Cerebellar nuclear complex (tissue), 1 donor: ENCODE measurements at places on chromosomes 1 and 21.

- DNase-seq = no peak
Measured at GRCh38 chr1:239633432-239633831, 247.1 kb downstream of the CHRM3 start.

DNA sequence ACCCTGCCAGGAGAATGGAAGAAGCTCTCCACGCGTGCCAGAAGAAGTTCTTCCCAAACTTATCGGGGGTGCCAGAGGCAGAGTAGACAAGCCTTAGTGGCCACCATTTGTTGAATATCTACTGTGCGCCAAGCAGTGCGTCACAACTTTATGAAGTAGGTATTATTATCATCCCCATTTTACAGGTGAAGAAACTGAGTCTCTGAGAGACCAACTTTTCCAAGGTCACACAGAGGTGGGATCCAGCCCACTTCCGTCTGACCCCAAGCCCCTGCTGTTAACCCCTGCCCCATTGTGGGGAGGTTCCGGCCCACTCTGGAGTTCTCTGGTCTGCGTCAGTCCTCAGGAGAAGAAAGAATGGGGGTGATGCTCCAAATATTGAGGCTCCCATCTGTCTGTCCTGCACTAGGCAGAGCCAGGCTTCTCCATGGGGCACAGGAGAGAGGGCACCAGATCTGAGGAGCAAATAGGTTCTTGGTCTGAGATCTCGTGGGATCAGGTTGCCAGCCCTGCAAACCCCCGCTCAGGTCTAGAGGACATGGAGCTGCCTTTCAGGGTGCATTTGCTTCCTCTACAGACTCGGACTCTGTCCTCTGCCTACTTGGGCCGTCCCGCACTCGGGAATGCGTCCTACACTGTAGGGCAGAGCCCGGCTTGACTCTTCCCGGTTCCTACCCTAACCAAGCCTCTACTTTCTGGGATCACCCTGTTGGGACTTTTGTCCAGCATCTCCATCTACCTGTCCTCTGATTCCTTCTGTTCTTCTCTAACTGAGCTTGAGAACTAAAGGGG is 2.1 kb downstream of the CDK18 start:
- no peak for DNase-seq

DNA sequence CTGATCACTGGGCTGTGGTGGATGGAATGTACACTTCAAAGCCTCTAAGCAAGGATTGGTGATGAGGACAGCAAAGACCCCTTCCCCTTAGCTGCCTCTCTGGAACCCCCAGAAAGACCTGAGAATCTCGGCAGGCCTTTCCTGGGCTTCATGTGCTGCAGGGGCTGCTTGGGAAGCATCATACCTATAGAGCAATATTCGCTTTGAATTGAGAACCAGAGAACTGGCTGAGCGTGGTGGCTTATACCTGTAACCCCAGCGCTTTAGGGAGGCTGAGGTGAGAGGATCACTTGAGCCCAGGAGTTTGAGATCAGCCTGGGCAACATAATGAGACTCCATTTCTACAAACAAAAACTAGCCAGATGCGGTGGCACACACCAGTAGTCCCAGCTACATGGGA is 22.0 kb downstream of the CSF1 start:
- DNase-seq = no peak

DNA sequence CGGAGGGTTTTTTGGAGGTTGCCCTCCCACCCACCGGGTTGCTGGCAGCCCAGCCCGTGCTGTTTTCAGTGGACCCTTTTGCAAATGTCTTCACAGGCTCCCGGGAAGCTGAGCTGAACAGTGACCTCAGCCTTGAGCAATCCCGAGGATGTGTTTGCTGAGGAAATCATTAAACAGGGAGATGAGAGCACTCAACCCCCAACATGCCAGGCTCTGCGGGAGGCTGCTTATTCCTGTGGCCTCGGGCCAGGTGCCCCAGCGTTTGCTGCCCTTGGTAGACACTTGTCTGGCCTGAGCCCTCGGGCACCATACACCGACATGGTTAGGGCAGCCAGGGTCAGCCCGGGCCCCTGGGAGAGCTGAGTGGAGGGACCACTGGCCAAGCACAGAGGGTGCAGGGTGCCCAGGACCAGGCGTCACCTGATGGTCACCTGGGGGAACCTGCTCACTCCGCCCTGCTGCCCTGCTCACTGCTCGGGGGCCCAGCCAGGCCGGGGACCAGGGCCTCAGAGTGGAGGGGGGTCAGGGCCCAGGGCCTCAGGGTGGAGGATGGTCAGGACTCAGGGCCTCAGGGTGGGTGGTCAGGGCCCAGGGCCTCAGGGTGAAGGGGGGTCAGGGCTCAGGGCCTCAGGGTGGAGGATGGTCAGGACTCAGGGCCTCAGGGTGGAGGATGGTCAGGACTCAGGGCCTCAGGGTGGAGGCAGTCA is 42.5 kb upstream of the POFUT2 start:
- no peak for DNase-seq

DNA sequence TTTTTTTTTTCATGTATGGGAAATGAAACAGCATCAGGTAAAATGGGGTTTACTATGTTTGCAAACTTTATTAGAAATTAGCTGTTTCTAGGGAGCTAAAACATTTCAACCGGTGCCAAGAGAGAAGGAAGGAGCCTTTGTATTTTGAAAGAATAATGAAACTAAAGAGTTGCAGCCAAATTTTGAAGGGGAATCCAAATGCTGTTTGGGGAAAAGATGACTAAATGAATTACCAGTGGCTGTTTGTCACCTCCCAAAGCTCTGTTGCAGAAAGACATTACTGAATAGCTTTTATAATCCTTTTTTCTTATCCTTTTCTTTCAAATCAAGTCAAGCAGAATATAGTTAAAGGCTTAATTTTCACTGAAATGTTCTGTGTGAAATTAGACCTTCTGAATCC is 591.3 kb upstream of the ADGRL2 start:
- no peak for DNase-seq

GRCh38 chr1:63891060-63891690 is 117.4 kb downstream of the ROR1 start:
- DNase-seq = no peak

DNA sequence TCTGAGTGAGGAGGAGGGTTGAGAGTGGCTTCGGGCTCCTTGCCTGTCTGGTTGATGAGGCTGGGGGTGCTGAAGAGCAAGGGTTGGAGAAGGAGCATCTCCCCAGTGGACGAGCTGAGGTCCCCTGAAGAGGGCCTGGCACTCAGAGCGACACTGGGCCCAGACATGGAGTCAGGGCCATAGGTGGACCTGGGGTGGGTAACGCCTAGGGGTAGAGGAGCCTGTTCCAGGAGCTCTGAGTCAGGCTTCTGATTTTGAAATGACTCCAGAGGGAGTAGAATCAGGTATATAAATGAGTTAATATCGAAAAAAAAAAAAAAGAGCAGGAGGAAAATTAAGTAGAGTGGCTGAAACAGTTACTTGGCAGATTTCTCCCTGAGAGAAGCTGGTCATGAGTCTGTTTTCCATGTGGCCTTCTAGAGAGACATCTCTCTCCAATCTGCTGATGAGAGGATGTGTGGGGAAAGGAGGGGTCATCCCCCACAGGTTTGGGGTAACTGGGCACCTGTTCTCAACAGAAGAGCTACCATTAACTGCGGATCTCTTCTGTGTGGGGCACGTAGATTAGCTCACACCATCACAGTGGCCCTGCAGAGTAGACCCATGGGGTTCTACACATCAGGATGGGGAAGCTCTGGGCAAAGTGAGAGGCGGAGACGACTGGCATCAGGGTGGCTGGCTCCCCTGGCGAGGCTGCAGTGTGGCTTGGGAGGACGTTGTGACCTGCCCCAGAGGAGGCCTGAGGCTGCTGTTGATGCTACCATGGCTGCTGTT is 115.5 kb downstream of the DHRS3 start:
- no peak for DNase-seq

DNA sequence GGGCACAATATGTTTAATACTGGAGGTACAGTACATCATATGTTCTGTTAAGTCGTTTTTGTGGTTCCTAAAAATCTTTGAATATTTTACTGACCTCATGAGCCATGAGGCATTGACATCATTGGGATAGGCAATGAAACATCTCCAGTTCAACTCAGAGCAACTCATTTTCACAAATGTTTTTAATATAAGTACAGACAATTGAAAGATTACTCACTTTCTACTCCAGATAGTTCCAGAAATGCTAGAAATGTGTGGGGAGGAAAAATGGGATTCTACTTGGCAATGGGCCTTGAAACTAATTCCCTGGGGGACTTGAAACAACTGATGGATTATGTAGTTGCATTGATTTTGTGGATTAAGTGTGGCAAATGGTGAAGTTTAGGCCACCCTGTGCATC is 7.2 kb upstream of the C8B start:
- DNase-seq = no peak

GRCh38 chr1:87505391-87505983 is 176.8 kb downstream of the LMO4 start:
- DNase-seq = no peak

DNA sequence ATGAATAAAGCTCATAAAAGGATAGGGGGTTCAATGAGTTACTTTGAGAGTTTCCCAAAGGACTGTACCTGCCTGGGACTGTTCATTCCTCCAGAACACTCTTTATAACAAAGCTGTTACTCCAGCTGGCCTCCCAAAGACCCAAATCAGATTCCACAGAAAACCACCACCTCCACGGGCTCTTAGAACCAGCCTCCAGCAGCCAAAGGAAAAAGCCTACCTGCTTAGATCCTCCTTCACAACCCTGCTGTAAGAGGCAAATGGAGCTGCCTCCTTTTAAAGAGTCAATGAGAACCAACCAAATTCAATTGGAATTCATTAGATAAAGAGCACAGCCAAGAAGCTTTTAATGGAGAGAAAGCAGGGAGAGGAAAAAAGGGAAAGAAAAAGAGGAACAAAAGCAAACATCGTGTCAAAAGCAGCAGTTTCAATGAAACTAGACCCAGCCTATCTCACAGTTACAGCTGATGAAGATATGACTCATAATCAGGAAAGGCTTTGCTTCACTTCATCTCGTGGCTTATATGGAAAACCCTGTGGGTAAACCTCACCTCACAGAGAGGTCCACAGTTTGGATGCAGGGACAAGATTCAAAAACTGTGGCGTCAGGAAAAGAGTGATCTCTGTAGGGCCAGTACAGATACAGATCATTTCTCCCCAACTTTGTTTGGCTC is 27.8 kb upstream of the FMO4 start:
- DNase-seq = no peak

DNA sequence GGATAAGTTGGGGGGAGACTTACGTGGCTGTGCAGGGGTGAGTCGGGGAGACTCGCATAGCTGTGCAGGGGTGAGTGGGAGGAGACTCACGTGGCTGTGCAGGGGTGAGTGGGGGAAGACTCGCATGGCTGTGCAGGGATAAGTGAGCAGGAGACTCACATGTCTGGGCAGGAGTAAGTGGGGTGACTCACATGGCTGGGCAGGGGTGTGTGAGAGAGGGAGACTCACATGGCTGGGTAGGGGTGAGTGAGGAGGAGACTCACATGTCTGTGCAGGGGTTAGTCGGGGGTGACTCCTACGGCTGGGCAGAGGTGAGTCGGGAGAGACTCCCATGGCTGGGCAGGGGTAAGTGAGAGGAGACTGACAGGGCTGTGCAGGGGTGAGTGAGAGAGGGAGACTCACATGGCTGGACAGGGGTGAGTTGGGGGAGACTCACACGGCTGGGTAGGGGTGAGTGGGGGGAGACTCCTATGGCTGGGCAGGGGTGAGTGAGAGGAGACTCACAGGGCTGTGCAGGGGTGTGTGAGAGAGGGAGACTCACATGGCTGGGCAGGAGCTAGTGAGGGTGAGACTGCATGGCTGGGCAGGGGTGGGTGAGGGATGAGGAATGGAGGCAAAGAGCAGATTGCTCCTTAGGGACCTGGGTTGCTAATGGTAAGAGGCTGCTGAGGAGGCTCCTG is 56.0 kb upstream of the ABCG1 start:
- no peak for DNase-seq

- no peak for DNase-seq
Measured at GRCh38 chr21:16176570-16176969, 446.8 kb downstream of the USP25 start.

- no peak for DNase-seq
Measured at GRCh38 chr1:204319462-204319861, 40.3 kb downstream of the PLEKHA6 start.
